Mammary epithelial cell (primary cell): ENCODE measurements at places on chromosomes 12 and 14. TPM values are rescaled to one million over a fixed set of nuclear protein-coding genes. Genes with fewer than 3 reads are reported as not detected.

The FOXN4 gene
- total RNA-seq, result not detected in 2 replicates

The CYP27B1 gene
- 36.4 and 42.1 TPM in 2 replicates for total RNA-seq

The GDF3 gene
- total RNA-seq, result not detected in 2 replicates

The PZP gene
- total RNA-seq, result not detected in 2 replicates

The PLA2G1B gene
- total RNA-seq, result not detected

The CCDC196 gene
- total RNA-seq, result not detected

The SERPINA3 gene
- total RNA-seq, result 998 TPM

The CRADD gene
- total RNA-seq, result 13.3 and 15.2 TPM in 2 replicates

The ITGB7 gene
- 1.8 TPM for total RNA-seq

The USP30 gene
- total RNA-seq, result 9.8 and 10.0 TPM in 2 replicates

The ZCRB1 gene
- total RNA-seq, result 24.5 TPM

The PDZRN4 gene
- total RNA-seq, result not detected in 2 replicates

The SUPT16H gene
- 75.7 and 87.2 TPM in 2 replicates for total RNA-seq

The BBOF1 gene
- 2.4 and 2.8 TPM in 2 replicates for total RNA-seq

The MRPS35 gene
- total RNA-seq, result 33.5 TPM

The ZNF839 gene
- 14.1 and 18.1 TPM in 2 replicates for total RNA-seq

The MGAT4C gene
- total RNA-seq, result not detected

The TMEM30B gene
- total RNA-seq, result 25.9 and 33.7 TPM in 2 replicates

The SLC6A15 gene
- 154 and 185 TPM in 2 replicates for total RNA-seq

The PSMD9 gene
- 80.6 and 88.2 TPM in 2 replicates for total RNA-seq

The CCDC197 gene
- total RNA-seq, result not detected in 2 replicates

The ENDOU gene
- not detected in 2 replicates for total RNA-seq

The STAC3 gene
- total RNA-seq, result 0.50 TPM

The LGR5 gene
- total RNA-seq, result not detected in 2 replicates

The FRMD6 gene
- total RNA-seq, result 302 TPM

The CEP170B gene
- 61.3 TPM for total RNA-seq

The KRT6B gene
- 1,405 and 1,675 TPM in 2 replicates for total RNA-seq

The RNFT2 gene
- total RNA-seq, result 3.0 TPM

The IFNG-AS1 gene
- not detected for total RNA-seq

The KRT71 gene
- total RNA-seq, result not detected

The APOF gene
- total RNA-seq, result not detected in 2 replicates

The PRH2 gene
- not detected for total RNA-seq

The ESRRB gene
- not detected for total RNA-seq

The LRTM2 gene
- total RNA-seq, result not detected in 2 replicates
